ENCODE measurements at places on chromosomes 5 and 9. TPM values are rescaled to one million over a fixed set of nuclear protein-coding genes. Genes with fewer than 3 reads are reported as not detected.

Gene GABRA6
- total RNA-seq = not detected

Gene SLC28A3
- not detected for total RNA-seq

Gene TMC1
- total RNA-seq = 0.05 TPM

Gene ZNF367
- 7.1 TPM for total RNA-seq

Gene MYMK
- total RNA-seq = not detected

Gene TUSC1
- total RNA-seq = 6.8 TPM

Gene CFAP157
- 0.06 TPM for total RNA-seq

Gene SLC36A3
- total RNA-seq = not detected

Gene TRIO
- 114 TPM for total RNA-seq

Gene BTNL9
- total RNA-seq = 0.87 TPM

Gene PCDHB6
- total RNA-seq = 1.1 TPM

Gene CHSY3
- total RNA-seq = 0.04 TPM

Gene LCN9
- not detected for total RNA-seq

Gene IL7R
- 1.0 TPM for total RNA-seq

Gene SVEP1
- total RNA-seq = 1.9 TPM

Gene RAI14
- 99.8 TPM for total RNA-seq

Gene TMEFF1
- total RNA-seq = 1.5 TPM

Gene SPINK7
- not detected for total RNA-seq

Gene SPATA31A3
- total RNA-seq = not detected

Gene C9orf72
- 5.7 TPM for total RNA-seq

Gene OTULINL
- total RNA-seq = 6.1 TPM

Gene GLDC
- 14.7 TPM for total RNA-seq

Gene IFNB1
- not detected for total RNA-seq

Measured in A549 treated with DMSO at 1 μM for 4 hours (cell line).